ENCODE measurements at places on chromosomes 12 and 14.

- peak; percentile 46 for DNase-seq
These were observed 28.8 kb downstream of the HECTD4 start for GRCh38 chr12:112353393-112353792.

DNA sequence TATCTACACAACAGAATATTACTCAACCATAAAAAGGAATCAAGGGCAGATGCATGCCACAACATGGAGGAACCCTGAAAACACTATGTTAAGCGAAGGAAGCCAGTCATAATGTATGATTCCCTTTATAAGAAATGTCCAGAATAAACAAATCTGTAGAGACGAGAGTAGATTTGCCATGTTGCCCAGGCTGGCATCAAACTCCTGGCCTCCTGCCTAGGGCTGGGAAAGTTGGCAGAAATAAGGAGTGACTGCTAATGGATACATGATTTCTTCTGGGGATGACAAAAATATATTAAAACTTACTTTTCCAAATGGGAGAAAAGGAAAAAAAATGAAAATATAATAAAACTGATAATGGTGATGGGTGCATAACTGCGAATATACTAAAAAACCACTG, 10.9 kb downstream of the CLIP1 start:
- DNase-seq = no peak

DNA sequence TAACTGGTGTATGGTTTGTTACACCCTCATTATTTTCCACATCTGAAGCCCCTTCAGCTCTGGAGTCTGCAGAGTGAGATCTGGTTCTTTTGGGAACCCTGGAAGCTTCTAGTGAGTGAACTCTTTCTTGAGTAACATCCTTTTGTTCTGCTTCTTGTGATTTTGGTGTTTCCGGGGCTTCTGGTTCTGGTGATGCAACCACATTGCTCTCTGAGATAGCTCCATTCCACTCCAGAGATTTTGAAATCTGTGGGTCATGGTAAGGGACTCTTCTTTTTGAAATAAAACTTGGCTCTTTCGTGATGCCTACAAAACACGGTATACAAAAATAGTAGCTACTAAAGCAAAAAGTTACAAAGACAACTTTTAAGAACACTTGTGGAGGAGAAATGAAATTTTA, 5.4 kb downstream of the MDM1 start:
- no peak for DNase-seq

DNA sequence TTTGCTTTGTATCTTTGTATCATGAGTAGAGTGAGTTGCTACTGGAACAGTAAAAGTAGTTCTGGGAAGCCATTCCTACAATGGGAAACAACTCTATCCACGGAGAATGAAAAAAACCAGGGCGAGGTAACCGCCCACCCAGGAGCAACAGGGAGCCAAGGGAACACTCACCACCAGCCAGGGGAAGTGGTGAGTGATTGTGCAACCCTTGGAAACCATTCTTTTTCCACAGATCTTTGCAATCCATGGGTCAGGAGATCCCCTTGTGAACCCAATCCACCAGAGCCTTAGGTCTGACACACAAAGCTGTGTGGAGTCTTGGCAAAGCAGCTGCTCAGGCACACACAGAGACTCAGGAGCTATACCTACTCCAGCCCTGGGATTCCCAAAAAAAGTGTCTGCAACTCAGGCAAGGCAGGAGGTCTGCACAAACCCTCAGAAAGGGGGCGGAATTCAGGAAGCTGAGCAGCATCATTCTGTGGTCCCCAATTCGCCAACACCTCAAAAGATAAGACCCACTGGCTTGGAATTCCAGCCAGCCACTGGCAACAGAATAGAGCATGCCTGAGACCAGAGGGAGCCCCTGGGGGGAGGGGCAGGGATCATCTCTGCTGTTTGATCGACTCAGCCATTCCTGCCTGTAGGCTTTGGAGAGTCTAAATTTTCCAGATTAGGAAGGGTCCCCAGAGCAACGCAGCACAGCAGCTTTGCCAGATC, 52.1 kb upstream of the PPFIA2 start:
- peak; percentile 91 for DNase-seq

DNA sequence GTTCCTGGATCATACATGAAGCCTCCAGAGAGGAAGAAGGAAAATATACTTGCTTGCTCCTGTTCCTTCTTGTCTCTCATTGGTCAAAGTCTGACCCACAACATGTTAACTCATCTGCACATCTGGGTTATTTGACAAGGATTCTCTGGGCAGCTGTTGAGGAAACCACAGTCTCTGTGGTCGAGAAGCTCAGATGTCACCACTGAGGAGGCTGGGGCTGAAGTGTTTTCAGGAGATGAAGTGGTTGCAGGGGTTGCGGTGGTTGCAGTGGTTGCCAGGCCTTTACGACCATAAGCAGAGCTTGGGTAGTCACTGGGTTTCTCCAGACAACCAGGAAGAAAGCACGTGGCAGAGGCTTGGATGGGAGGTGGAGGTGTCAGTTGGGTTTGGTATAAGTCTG, 265.0 kb upstream of the LRIG3 start:
- no peak for DNase-seq

DNA sequence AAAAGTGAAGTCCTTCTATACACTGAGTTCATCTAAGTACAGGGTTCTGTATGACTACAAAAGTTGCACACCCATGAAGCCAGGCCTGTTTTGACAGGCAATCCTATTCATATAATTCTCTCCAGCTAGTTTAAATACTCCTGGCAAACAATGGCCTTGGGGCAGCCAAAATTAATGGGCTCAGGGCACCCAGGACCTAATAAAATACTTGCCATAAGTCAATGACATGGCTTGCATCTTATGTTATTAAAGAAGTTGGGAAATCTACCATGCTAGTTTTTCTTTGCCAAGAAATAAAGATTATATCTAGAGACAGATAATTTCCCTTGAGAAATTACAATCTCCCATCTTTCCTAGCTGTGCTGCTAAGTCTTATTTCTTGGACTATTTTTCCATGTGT, 11.1 kb upstream of the TMTC1 start:
- no peak for DNase-seq

DNA sequence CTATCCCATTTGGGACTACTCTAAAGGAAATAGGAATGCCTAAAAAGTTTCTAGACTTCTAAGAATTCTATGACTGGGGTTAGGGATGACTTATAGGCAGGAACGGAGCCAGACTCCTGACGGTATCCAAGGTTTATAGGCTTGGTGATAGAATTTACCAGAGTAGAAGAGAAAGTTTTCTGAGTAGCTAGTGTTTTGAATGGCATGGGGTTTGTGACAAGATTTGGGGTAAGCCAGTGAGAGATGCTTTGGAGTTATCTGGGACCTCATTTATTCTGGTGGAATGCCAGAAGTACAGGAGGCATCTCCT, 444.6 kb downstream of the RAD51B start:
- DNase-seq = no peak

DNA sequence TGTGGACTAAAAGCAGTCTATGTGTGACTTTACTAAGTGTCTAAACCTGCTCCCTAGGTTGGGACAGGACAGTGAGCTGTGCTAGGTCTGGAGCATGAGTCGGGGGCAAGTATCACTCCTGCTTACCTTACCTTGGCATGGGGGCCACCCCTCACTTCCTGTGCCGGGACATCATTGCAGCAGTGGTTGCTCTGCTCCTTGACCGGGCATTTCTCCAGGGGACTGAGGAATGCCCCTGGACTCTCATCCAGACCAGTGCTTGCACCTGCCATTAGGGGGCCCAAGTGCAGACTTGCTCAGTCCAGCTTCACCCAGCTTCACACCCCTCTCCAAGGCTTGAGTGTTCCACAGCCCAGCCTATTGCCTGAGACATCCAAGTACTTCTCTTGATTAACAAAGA, 84.7 kb upstream of the NELL2 start:
- DNase-seq = no peak

DNA sequence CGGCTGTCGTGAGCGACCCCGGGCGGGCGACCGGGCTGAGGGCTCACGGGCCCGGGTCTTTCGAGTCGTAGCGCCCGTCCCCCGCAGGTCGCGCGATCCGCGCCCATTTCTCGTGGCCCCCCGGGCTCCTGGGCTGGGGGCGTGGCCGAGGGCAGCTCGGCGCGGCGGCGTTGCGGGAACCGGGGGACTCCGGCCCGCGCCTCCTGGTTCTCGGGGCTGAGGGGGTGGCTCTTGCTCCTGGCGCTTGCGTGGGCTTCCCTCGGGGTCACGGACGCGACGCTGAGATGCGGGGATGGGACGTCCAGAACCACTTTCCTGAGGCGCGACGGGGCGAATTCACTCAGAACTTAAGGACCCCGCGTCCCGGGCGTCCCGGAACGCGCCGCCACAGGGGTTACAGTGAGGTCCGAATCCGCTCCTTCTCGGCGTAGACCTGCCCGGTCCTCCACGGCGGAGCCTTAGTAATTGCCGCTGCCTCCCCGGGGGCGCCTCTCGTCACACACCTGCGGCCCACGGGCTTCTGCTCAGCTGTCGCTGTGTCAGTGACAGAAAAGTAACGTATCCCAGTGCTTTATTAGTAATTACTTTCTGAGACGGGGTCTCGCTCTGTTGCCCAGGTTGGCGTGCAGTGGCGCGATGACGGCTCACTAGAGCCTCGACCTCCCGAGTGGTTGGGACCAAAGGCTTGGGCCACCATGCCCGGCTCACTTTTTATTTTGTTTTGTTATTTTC, 606 bp downstream of the EP400 start:
- no peak for DNase-seq

- DNase-seq = no peak
These were observed 89.7 kb upstream of the PARP11 start for GRCh38 chr12:3962631-3963483.

GRCh38 chr12:19388131-19388549, 51.2 kb upstream of the AEBP2 start:
- peak; percentile 45 for DNase-seq

- peak; percentile 23 for DNase-seq
These were observed 3.7 kb downstream of the TBX5 start for GRCh38 chr12:114402084-114402717.

- DNase-seq = no peak
These were observed 488.8 kb downstream of the ETNK1 start for GRCh38 chr12:23113781-23114180.

- DNase-seq = no peak
These were observed 188.5 kb downstream of the KIF26A start for GRCh38 chr14:104326848-104327247.

- no peak for DNase-seq
These were observed 14.0 kb downstream of the LRTM2 start for GRCh38 chr12:1834186-1834925.

- DNase-seq = peak; percentile 39
These were observed 68.1 kb upstream of the HECTD1 start for GRCh38 chr14:31275731-31276130.

GRCh38 chr12:27462851-27463250, 16.3 kb downstream of the SMCO2 start:
- DNase-seq = peak; percentile 46

- DNase-seq = no peak
These were observed 20.7 kb downstream of the ACACB start for GRCh38 chr12:109137055-109137454.

GRCh38 chr12:77504466-77504865, 326.2 kb upstream of the NAV3 start:
- no peak for DNase-seq

DNA sequence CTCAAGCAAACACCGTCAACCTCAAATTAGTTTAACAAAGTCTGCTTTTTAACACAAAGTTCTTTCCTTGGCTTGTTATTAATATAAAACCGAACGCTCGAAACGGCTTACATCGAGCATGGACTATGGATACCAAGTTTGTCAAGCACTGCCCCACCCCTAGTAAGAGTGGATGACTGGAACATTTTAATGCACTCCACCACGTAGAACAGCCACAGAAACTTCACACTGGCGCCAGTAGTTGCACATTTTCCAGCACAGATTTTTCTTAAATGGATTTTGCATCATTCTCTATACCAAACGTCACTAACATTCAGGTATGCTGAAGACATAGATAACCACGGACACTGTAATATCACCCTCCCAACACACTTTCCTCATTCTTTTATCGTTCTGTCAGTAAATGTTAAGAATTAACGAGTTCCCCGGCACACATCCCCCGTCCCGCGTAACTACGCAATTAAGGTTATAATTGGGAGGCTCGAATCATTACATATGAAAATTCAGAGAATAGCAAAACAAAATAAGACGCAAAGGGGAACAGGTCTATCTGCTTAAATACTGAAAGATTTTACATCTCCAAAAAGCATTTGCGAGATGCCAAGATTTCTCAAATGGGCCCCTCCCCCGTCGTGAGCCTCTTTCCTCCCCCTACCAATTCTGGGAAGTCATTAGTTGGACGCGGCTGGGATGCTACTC, 990 bp downstream of the FERMT2 start:
- peak; percentile 64 for DNase-seq

DNA sequence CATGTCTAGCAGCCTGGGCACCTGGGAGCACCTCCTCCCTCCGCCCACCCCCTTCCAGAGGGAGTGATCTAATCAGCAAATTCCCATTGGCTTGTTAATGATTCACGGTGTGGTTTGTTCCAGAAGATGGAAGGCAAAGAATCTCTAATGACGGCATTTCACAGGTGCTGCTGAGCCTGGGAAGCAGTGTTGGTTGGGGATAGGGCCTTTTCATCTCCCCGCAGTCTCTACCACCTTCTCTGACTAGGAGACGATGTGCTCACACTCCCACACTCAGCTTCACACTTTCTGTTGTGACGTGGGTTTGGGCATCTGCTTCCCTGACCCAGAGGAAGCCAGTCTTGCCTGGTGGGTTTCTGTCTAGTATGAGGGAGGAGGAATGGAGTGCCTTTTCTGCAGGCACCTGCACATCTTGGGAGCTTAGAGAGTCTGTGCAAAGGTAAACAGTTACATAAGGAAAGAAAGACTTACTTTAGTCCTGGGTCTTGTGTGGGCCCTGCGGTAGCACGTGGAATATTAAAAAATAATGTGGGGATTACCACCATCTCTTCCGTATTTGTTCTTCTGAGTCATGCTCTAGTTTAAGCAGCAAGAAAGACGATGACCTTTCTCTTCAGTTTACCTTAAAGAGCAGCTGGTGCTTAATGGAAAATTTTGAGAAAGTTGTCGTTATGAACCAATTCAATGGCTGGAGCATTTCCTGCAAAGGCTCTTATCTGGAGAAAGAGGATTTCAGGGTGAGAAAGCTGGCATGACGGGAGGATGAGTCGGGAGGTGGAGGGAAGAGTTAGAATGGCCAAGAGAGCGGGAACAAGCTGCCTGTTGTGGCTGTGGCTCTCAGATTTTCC, 70.6 kb upstream of the ARHGAP5 start:
- no peak for DNase-seq

DNA sequence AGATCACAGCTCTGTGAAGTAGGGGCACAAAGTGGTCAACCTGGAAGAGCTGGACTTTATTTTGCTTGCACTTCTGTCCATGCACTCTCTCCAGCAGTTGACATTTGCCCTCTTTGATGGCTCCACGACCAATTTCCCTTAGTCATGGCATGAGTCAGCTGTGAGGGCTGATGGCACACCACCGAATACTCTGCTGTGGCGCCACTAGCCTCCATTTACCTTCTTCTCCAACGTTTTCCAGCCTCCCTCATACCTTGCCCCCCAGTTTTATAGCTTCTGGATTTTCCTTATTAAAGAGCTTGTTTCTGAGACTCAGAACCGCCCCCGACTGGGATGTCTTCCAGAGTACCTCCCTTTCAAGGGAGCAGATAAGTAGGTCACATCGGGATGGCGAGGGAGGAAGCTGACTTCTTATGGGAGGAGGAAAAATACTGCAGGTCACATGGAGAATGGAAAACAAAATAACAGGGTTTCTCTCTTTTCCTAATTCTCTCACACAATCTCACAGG, 17.6 kb downstream of the NINJ2 start:
- DNase-seq = peak; percentile 79

- peak; percentile 88 for DNase-seq
These were observed 128.0 kb upstream of the RASSF8 start for GRCh38 chr12:25830456-25830855.

- no peak for DNase-seq
These were observed 403.9 kb downstream of the MED13L start for GRCh38 chr12:115873451-115874082.

GRCh38 chr14:61418746-61419145, 97.4 kb downstream of the PRKCH start:
- DNase-seq = no peak
